NCI-H1930 (cell line): ENCODE measurements at places on chromosomes 7 and 10.

DNA sequence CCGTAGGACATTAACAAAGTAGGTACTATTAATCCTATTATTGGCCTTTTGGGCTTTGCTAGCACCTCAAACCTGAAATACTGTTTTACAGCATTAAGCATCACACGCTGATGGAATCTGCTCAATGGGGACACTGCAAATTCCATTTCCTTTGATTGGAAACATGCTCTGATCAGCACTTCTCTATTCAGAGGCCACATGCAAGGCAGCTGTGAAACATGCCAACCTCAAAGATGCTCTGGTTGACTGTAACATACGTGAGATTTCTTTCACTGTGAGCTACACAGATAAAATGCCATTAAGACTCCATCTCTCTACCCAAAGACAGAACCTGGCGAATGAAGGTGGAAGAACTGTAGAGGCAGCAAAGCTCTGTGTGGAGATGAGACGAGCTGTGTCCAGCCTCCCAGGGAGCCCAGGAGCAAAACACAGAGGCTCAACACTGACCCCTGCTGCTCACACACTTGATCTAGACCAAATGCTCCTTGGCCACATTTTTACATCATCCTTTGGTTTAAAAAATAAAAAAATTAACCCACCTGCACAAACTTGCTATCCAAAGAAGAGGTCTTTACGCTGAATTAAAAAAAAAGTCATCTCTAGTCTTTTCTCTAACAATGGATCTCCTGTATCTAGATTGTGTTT is 8.0 kb downstream of the RSU1 start:
- DNase-seq = no peak

GRCh38 chr7:128124786-128125185 is 93.5 kb upstream of the LRRC4 start:
- no peak for DNase-seq

DNA sequence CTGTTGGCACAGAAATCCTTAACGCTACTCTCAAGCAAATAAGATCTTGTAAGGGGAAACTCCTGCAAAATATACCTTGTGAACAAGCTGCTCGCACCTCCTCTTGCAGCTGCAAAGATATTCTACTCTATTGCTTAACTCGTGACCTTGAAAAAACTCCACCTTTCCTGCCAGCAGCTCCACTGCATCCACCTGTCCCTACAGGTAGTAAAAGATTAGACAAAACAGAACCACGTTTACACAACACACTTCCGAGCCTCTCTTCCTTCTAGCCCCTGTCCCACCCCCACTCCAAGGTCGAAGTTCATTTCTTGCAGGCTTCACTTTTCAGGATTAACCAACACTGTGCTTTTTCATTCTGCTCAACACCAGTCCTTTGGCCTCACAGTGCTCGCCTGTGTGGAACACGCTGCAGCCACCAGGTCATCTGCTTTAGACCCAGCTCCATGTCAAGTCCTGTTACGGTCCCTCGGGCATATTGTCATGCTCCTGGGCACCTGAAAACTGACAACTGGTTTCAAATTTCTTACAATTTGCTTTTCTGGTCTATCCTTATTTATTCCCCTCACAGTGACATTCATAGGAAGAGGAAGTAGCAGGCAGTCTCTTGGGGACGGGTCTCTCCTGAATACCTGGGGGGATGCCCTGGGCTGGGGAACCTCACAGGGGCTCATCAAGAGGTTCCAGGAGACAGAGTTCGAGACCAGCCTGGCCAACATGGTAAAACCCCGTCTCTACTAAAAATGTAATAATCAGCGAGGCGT is 165.8 kb upstream of the KLF14 start:
- DNase-seq = no peak

DNA sequence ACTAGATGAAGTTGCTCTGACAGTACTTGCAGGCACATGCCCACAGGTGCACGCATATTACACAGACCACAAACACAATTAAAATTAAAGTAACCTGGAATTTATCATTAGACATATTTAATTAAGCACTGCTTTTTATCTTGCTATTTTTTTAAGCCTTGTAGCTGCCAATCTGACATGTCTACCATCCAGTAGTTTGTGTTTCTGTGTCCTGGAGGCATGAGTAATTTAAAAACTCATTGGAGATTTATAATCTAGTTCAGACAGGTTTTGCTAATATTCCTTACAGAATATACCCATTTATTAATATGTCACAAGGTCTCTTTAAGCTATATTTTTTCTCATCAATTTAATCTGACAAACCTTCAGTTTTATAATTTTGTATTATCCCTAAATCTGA is 445.0 kb upstream of the KLF6 start:
- DNase-seq = no peak

- DNase-seq = no peak
Measured at GRCh38 chr10:102679596-102679995, 34.6 kb downstream of the ARL3 start.

DNA sequence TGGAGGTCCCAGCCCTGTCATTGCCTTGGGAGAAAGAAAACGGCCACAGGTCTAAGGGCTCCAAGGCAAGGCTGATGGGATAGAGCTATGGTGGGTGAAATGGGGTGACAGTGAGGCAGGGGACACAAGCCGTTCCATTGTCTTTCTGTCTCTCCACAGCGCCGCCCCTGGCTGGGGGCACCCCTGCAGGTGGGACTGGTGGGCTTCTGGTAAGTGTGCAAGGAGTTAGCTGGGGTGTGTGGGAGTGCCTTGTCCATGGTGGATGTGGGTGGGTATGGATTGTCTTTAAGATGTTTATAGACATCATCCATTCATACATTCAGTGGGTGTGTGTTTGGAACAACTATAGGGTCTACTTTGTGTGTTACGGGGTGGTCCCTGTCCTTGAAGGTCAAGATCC is 7.5 kb downstream of the SFXN3 start:
- no peak for DNase-seq
